ENCODE measurements at places on chromosomes 1 and 21.

DNA sequence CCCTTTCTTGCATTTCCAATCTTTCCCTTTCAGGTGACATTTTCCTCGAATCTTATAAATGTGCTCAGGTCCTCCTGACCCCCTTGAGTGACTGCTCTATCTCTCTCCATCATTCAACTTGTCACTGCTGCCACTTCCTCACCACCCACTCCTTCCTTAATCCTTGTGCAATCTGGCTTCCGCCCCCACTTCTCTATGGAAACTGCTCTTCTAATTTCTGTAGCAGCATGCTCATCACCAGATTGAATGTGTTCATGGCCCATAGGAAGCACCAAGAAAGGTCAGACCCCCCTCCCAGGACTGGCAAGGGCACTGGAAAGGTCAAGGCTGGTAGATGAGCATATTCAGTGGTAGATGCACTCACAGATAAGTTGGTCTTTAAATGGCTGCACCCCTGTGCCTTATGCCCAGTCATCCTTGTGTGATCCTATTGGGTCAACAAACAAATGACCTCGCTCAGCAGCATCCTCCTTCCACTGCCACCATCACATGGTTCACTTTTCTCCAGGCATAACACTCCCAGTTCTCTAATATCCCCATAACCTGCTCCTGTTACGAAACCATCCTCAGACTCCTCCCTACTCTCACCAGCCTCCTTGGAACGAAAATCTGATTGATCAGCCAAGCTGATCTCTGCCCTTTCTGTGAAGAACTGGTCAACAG is 288.5 kb upstream of the POU3F1 start:
- no peak for DNase-seq

GRCh38 chr1:228207851-228208821 is at the start of gene OBSCN:
Gene OBSCN, plus strand, starts transcription at chr1:228208044. Its CDS starts 3,740 bp downstream, at chr1:228211784.
- DNase-seq = peak; percentile 65

- DNase-seq = no peak
Observed at GRCh38 chr1:10836726-10837125, 40.3 kb upstream of the CASZ1 start.

DNA sequence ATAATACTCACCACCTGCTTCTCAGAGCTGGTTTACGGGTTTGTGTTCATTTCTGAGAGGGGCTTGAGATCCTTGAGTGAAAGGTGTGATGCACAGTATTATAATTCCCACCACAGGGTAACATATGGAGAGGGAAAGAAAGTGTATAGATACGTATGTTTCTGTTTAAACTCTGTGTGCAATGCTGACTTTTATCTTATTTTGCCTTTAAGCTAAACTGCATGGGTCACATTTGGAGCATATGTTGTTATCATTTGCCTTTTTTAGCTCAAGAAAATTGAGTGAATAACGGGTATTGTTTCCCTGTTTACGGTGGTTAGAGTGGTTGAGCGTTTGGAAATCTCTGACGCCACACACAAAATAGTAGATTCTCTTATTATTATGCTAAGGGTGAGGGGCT is 191.1 kb upstream of the NFIA start:
- no peak for DNase-seq

- DNase-seq = no peak
Observed at GRCh38 chr1:203183828-203184227, 2.7 kb downstream of the CHI3L1 start.

DNA sequence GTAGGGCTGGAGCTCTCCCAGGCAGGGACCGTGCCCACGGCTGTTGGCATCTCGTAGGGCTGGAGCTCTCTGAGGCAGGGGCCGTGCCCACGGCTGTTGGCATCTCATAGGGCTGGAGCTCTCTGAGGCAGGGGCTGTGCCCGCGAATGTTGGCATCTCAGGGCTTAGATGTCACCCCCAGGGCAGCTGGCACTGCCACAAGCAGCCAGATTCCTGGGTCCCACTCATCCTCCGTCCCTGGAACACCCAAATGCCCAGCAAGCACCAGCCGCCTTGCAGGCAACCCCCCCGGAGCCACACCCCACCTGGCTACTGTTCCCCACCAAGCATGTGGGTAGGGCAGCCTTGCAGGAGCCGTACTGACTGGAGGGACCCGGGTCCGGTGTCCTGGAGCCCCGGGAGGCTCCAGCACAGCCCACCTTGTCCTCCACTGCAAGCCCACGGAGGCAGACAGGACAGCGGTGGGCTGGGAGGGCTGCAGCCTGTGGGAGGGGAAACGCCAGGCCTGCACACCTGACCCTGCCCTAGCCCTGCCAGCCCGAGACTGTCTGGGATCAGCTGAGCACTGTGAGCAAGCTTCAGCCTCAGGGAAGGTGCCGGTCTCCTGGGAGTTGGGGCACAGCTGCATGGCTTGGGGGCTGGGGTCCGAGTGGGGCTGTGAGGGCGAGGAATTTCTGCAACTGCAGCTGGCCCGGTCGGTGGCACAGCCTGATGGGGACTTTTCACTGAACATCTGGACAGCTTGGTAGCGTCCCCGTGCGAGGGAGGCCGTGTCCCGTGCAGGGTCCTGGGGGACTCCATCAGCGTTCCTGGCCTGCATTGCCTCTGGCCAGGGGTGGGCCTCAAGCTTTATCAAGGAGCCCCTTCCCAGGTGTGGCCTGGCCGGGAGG is 53.6 kb downstream of the COL18A1 start:
- peak; percentile 21 for DNase-seq

- no peak for DNase-seq
Observed at GRCh38 chr1:155070158-155070621, 6.7 kb downstream of the EFNA4 start.

DNA sequence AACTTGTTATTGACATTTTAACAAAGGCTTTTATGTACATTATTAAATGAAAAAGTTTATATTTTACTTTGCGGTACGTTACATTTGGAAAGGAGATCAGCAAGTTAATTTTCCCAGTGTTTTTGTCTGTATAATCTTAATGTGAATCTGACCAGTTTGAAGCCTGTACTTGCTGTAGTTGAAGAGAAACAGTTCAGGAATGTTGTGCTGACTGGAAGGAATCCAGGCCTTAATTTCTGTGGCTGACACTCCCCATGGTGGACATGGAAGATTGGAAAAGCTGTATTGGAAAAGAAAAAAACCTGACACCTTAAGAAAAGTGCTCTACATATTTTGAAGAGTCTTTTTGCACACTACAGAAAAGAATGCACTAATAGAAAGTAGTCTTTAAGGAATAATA is 15.5 kb downstream of the LEPR start:
- DNase-seq = no peak

GRCh38 chr1:195520757-195521156 is 1087.5 kb downstream of the KCNT2 start:
- DNase-seq = no peak

DNA sequence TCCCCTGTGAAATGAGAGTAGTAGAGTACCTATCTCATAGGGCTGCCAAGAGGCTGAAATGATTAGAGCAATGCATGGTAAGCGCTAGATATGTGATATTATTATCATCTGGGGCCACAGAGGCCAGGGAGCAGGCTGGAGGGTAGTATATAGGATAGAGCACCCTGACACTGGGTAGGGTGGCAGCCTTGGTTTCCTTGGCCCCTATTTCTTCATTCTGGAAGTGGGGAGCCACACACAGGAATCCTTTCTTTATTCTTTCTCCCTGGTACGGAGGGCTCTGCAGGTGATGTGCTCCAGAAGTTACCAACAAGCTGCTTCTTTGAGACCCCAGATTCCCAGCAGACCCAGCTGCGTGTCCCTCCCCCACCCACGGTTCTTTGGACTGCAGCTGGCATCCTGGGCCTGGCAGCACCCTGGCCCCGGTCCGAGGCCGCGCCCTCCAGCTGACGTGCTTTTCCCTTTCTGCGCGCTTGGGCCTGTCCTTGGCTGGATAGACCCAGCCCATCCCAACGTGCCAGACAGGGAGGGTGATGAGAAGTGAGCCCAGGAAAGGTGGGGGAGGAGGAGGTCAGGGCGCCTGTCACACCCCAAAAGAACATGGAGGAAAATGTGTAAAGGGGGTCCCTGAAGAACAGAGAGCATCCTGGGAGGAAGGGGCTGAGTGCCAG is 18.2 kb downstream of the INAVA start:
- no peak for DNase-seq

DNA sequence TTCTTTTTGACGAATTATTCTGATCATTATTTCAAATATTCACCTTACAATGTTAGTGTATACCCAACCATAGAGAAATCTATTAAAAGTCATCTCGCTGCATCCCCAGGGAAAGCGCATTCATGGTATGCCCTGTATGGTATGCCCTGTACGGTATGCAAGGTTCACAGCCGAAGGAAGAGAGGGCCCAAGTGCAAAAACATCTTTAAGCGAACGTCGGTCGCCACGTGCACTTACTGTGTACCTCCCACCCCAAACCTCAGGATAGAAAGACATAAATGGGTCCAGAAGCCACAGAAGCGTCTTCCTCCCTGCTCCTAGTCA is 14.4 kb downstream of the HLX start:
- no peak for DNase-seq

- DNase-seq = no peak
Observed at GRCh38 chr1:158675563-158676323, 10.8 kb downstream of the SPTA1 start.

- DNase-seq = no peak
Observed at GRCh38 chr1:55632906-55633305, 417.7 kb upstream of the USP24 start.

GRCh38 chr21:45407629-45408247 is 2.8 kb downstream of the COL18A1 start:
- peak; percentile 15 for DNase-seq
